ENCODE measurements at places on chromosomes 13 and 19.

DNA sequence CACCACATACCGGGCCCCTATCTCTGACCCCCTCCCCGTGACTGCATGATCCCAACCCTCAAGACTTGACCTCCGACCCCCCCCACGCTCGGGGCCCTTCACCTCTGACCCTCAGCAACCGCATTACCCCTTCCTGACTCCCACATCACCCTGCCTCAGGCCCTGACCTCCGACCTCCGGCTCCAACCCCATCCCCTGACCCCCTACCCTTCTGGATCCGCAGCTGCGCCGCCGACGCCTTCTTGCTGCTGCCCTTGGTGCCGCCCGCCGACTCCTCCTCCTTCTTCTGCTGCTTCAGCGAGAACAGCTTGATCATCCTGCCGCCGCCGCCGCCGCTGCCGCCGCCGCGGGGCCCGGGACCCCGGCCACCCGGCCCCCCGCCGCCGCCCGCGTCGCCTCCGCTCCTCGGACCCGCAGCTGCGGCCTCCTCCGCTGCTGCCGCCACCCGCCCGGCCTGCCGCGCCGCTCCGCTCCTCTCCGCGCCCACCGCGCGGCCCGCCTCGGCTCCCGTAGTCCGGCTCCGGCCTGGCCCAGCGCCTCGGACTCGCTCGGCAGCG is at the start of gene UBE2M:
TSS of gene UBE2M (minus strand) at position 546 of the 557 bp plus-strand sequence. CDS start at position 316, 230 bp downstream.
- no peak for DNase-seq

- DNase-seq = no peak
Observed at GRCh38 chr13:78187781-78188180, 269.1 kb upstream of the EDNRB start.

DNA sequence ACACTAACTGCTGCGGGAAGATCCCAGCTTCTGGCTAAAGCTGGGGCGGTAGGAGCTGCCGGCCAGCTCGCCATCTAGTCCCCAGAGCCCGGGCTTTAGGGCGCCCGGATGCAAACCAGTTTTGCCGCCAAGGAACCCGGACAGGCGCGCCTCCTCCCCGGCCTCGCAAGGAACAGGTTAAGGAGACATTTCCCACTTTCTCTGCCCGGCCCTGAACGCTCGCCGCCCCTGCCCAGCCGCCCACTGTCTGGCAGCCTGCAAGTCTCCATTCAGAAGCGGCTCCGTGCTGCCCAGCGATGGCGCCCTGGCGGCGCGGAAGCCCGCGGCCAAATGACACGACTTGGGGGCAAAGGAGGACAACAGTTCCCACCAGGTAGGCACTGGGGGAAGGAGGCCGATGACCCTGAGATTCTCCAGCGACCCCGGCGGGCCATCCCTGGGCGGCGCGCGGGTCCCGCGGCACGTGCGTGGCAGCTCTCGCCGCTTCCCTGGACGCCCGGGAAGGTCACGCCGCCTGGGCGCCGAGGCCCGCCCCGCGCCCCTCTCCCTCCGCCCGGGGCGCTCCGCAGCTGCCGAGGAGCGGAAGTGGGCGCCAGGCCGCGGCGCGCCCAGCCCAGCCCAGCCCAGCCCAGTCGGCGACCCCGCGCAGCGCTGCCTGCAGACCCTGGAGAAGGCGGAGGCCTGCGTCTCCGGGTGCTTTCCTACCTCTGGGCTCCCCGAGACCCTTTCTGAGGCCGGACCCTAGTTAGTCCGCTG is 42.2 kb upstream of the HNRNPA1L2 start:
- no peak for DNase-seq

DNA sequence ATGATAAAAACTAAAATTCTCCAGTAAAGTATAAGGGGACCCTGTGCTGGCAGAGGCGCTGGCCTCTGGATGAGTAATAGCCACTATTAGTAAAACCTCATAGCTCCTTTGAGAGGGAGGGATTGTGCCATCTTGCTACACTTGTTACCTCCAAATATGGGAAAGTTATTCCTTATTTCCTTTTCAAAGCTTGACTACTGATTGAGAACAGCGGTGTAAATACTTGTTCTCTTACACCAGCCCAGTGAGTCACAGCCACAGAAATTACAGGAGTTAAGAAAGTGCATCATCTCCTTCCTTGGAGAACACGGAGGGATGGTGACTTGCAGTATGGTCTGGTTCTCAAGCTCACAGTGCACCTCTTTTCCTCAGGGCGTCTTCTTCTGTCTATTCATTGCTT is 379.0 kb downstream of the EFNB2 start:
- no peak for DNase-seq

DNA sequence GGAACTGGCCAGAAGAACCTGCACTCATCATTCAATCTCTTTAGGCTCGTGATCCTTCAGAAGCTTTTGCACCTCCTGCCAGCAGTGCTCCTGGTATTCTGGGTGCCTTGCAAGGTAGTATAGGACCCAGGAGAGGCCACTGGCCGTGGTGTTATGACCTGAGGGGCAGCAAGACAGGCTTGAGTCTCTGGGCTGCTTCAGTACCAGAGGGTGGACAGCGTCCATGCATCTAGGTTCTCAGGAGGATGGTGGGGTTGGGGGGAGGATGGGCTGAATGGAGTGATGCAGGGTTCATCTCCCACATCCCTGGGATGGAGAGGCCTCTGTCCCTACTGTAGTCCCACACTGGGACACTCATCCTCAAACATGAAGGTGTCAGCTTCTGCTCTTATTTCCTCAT is 41.1 kb downstream of the OR10H4 start:
- no peak for DNase-seq

DNA sequence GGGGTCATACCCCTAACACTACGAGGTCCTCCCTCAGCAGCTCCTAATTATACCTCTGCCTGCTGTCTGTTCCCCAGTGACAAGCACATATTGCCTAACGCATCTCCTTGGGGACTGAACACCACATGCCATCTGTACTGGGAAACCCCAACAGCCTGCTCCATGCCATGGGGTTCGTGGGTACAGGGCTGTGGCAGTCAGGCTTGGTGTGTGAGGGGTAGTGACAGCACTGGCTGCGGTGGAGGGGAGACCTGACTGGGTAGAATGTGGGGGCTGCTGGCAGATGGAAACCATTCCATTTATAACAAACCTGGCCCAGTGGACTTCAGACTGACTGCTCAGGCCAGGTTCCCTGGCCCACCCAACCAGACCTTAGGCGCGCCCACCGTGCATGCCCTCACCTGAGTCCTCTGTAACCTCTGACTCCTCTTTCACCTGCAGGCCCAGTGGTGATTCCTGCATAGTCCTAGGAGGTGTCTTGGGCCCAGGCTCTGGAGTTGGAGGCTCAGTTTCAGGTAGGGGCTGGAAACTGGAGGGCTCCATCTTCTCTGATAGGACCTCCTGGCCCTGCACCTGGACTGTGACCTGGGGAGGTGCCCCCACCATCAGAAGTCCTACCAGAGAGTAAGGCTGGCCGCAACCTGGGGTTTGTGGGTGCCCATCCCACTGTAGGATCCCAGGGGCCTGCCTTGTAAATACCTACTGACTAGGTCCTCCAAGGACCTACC is 3.0 kb downstream of the MZF1 start:
- DNase-seq = no peak

GRCh38 chr19:795073-795611 is 2.1 kb upstream of the PTBP1 start:
- no peak for DNase-seq

- no peak for DNase-seq
Observed at GRCh38 chr13:80399340-80400163, 58.6 kb upstream of the SPRY2 start.

DNA sequence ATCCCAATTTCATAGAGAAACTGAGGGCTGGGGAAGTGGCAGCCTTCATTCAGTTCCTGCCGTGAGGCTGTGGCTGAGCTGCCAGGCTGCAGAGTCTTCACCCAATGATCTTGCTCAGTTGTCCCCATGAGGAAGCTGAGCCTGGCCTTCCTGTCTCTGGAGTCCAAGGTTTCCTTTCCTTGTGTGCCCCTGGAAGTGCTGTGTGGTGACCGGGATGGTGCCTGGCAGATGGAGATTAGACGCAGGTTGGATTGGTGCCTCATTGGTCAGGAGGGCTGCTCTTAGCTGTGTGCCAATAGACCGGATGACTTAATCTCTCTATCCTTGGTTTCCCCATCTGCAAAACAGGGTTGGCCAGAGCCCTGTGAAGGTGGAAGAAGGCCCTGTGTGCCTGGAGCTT is 24.6 kb downstream of the DNM2 start:
- no peak for DNase-seq

DNA sequence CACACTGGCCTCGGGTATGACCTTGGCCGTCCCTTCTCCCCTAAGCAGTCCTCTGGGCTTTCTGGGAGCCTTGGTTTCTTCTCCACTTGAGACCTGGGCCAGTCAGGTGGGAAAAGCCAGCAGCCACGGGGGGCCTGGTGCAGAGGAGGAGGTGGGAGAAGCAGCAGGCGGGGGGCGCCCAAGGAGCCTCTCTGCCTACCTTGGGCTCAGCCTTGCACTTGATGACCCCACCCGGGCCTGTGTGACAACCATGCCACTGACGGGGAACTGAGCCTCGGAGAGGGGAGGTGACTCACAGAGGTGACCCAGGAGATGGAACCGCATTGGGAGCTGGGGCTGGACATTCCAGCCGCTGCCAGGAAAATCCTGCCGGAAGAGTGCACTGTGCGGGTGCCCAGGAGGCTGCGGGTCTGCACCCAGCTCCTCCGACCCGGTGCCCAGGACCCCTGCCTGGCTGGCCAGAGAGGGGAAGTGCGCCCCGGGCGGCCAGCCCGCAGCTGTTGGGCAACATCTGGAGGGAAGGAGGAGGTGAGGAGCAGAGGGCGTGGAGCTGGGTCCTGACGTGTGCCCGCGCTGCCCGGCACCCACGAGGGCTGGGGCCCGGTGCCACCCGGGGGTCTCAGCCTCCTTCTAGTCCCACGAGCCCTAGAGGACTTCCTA is 23.4 kb upstream of the SLC7A10 start:
- DNase-seq = no peak

DNA sequence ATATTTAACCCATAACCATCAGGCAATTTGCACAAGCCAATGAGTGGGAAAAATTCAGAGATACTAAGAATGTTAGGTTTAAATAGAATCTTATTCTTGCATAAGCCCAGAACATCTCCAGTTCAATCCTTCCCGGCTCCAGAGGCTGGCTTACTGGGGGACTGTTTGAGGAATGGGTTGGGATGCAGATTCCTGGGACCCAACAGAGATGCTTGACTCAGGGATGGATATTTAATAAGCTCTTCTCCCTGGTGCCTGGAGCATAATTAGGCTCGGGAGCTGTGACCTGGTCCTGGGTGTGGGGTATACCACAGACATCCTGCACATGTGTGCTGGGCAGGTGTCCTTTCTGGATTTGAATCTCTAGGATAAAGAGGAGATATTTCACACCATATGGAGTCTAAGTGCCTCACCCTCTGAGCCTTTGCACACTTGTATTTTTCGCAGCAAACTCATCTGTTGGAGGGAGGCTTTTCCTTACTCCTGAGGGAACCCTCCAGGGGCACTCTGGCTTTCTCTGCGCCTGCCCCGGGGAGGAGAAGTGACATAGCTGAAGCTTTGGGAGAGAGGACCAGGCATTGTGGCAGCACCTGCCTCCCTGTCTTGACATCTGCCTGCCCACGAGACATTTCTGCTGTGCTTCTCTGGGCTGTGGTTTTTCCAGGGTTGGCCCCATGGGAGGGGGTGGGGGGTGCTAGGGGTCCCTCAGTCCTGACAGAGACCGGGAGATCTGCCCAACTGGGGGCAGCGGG is 36.1 kb upstream of the ANKRD10 start:
- DNase-seq = no peak

GRCh38 chr19:8352134-8352827 is 9.2 kb upstream of the KANK3 start:
- DNase-seq = no peak

- DNase-seq = peak; percentile 33
Observed at GRCh38 chr19:4567584-4568071, 8.1 kb upstream of the SEMA6B start.

DNA sequence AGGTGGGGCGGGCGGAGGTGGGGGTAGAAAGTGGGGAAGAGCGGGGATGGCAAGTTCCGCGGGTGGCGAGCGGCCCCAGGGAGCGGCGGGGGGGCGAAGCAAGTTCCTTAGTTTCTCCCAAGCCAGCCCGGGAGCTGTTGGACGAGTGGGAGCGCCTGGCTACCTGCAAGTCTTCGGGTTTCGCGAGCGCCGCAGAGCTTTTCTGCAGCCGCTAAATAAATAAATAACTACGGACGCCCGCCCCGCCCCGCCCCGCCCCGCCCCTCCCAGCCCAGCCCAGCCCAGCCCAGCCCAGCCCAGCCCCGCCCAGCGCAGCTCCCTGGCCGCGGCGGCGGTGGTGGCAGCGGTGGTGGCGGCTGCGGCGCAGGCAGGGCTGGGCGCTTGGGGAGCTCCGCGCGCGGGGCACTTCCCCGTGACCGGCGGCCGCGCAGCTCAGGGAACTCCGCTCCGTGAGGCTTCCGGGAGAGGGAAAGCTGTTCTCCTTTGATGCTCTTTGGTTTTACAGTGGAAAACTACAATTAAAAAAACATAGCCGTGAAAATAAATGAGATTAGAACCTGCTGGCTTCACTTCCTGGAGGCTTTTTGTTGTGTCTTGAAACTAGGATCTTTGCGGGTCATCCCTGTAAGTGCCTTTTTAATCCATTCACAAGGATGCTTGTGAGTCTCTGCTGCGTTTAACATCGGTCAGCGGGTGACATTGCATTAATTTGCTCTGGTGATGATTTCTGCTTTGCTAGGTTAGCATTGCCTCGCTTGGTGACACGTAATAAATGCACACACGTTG is at the start of gene UBE2L5:
TSS of gene UBE2L5 (plus strand) at position 440 of the 786 bp plus-strand sequence. CDS start 5,498 bp downstream, outside the sequence.
- no peak for DNase-seq

GRCh38 chr13:46121033-46121432 is 16.2 kb upstream of the CPB2 start:
- no peak for DNase-seq

GRCh38 chr13:40518481-40518882 is 148.0 kb downstream of the FOXO1 start:
- no peak for DNase-seq

- no peak for DNase-seq
Observed at GRCh38 chr13:103517066-103517767, 451.0 kb upstream of the SLC10A2 start.

Measured in stimulated activated CD8-positive, alpha-beta memory T cell treated with anti-CD3 and anti-CD28 coated beads, Interleukin-2, amount 100 ng/mL, for 1 hour (primary cell).